Stimulated activated CD4-positive, alpha-beta T cell treated with anti-CD3 and anti-CD28 coated beads, TNF-alpha, amount 100 ng/mL, for 4 hours (primary cell): ENCODE measurements at places on chromosomes 11 and 22.

DNA sequence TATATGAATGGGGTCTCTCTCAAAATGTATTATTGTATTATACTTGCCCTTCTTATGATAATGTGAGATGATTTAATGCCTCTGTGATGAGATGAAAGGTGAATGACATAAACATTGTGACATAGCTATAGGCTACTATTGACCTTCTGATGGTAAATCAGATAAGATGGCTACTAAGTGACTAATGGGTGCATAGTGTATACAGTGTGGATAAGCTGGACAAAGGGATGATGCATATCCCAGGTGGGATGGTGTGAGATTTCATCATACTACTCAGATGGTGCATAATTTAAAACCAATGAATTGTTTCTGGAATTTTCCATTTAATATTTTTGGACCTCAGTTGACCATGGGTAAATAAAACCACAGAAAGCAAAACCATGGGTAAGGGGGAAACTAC is 243.5 kb downstream of the SBF2 start:
- DNase-seq: no peak

DNA sequence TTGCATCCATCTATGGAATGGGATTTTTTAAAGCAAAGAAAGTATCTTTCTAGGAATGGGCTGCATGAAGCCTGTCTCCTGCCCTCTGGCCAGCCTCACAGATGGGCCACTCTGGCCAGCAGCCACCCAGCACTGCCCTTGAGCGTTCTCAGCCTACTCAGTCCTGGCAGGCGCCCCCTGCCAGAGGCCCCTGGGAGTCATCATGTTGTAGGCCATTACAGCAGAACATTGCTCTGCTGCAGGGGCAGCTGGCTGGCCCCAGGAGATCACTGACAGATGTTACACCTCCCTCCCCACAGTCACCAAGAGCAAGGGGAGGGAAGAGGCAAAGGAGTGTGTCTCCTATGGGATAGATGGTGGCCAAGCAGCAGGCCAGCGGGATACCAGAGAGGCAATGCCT is 363.7 kb downstream of the NXPE2 start:
- no peak for DNase-seq

DNA sequence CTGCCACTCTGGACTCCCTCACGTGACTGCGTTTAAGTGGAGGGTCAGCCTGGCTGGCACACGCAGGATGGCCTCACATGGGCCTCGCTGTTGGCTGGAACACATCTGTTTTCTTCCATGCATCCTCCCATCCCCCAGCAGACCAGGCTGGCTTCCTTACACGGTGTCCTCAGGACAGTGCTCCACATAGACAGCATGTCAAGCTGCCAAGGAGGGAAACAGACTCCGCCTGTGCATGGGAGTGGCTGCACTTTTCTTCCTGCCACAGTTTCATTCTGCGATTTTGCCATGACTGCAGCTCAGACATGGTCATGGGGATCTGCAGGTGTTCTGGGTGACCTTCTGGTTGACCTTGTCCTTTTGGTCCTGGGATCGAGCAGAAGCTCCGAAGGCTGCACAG is 344.2 kb downstream of the SHANK2 start:
- no peak for DNase-seq

DNA sequence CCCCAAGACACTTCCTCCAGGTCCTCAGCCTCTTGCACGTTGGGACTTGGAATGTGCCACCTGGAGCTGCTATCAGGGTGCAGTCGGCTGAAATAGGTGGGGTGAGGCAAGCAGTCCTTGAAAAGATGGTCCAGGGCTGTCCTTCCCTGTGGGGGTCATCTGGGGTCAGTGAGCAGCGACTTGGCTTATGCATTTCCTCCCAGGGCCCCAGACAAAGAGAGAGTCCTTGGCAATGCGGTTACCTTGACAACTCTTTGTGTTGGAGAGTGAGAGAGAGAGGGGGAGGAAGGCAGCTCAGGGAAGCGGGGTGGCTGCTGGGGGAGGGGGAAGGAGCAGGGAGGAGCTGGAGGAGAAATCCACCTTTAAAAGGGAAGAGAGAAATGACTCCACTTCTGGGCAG is 93.8 kb downstream of the MIAT start:
- no peak for DNase-seq

GRCh38 chr22:29113319-29113718 is 40.5 kb downstream of the KREMEN1 start:
- DNase-seq: no peak

- no peak for DNase-seq
Measured at GRCh38 chr11:94513091-94513490, 830 bp downstream of the C11orf97 start.

GRCh38 chr11:30282289-30282631 is 40.6 kb upstream of the ARL14EP start:
- DNase-seq: no peak

- DNase-seq: no peak
Measured at GRCh38 chr11:34206407-34207300, 101.2 kb downstream of the NAT10 start.

GRCh38 chr11:5922749-5923426 is 19.2 kb upstream of the OR56A3 start:
- DNase-seq: no peak

DNA sequence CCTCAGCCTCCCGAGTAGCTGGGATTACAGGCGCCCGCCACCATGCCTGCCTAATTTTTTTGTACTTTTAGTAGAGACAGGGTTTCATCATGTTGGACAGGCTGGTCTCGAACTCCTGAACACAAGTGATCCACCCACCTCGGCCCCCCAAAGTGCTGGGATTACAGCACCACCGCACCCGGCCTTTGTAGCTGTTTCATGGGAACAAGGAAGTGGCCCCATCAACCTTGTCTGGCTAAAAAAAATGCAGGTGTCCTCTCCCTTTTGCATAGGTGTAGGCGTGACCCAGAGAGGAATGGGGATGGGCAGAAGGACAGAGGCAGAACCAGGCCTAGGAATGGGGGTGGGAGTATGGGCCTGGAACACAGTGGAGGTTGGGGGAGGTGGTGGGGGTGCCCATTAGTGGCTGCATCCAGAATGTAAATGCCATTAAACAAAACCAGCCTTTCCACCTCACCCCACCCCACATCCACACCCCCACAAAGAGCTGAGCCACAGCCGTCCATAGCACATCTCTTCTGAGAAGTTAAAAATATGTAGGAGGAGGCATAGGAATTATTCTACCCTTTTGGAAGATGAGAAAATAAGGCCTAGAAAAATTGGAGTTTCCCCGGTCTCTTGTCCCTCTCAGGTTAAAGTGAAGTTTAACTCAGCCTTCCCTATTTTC is 22.8 kb upstream of the SCGB1A1 start:
- no peak for DNase-seq

DNA sequence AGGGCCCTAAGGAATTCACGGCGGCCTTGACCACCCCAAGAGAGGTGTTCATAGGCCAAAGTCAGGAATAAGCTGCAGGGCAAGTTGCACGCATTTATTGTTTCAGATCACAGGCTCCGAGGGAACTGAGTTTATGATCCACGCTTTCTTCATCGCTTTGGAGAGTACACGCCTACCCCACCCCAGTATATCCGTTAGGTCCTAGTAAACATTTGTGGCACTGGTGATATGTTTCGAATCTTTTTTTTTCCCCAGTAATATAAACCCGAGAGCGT is 805 bp downstream of the GANAB start:
- DNase-seq: no peak

- peak; percentile 12 for DNase-seq
Measured at GRCh38 chr11:86176165-86176884, 68.2 kb upstream of the EED start.

GRCh38 chr11:105211806-105212554 is 72.4 kb upstream of the CARD18 start:
- DNase-seq: no peak

- DNase-seq: no peak
Measured at GRCh38 chr11:11477695-11478420, 124.8 kb upstream of the CSNK2A3 start.
